8988T (cell line): ENCODE measurements at places on chromosomes 6 and 20.

DNA sequence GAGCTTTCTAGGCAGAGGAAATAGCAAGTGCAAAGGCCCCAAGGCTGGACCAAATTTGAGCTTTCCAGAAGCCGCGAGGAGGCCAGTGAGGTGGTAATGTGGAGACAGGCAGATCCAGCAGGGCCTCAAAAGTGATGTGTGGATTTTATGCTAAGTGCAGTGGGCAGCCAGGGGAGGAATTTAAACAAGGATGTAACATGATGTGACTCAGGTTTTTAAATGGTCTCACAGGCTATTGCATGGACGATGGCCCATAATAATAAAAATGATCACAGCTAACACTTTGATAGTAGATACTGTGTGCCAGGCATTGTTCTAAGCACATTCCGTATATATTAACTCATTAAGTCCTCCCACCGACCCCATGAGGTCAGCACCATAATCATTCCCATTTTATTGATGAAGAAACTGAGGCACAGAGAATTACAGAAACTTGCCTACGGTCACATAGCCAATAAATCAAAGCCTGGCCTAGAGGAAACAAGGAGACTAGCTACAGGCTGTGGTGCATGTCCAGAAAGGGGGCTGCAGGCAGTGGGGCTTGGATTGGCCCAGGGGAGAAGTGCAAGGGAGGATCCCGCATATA, 18.0 kb upstream of the PREX1 start:
- DNase-seq = no peak

GRCh38 chr6:88616380-88616779, 347.0 kb downstream of the RNGTT start:
- DNase-seq = no peak

- DNase-seq = no peak
Observed at GRCh38 chr20:60055740-60056139, 97.5 kb downstream of the CDH26 start.

DNA sequence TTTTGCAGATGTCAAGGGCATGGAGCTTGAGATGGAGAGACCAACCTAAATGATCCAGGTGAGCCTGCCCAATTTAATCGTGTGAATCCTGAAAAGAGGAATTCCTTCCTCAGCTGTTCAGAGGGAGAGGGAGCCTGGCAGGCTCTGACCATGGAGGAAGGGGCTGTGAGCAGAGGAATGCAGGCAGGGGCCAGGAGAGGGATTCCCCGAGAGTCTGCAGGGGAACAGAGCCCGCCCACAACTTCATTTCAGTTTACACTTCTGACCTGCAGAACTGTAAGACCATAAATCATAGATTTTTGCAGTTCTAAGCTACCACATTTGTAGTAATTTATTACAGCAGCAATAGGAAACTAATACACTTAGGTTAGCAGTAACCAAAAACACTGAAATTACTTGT, 164.1 kb downstream of the TBXT start:
- no peak for DNase-seq

DNA sequence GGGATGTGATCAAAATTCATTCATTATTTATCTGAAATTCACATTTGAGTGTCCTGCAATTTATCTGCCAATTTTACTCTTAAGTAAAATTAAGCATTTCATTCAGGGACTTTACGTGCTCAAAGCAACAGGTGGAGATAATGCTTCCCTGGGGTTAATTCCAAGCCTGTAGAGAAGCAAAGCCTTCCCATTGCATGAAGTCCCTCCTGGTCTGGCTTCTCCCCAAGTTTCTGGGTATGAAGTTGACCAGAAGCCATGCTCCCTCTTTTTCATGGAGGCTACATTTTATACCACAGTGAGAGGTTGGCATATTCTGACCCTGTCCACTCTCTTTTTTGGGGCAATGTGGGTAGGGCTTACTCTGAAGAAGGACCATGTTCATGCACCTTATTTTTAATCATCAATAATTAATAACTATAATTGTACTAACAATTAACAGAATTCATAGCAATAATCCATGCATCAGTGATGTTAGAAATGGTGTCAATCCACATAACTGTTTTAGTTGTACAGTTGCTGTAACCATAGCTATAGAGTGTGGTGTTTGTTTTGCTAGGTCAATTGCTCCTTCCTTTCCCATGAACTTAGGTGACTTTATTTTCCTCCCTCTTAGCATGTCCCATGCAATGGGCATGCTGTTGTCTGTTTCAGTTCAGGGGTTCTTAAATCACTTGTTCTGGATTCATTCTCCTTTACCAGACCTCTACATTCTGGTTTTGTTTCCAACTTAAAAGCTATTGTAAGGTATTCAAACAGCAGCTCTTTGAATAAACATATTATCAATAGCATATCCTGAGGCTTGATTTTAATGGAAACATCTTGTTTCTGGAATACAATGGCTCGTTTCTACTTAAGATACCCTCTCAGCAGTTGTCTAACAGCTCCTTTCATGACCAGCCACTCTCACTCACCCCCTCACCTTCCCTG, 1.5 kb downstream of the LAMA4 start:
- DNase-seq = no peak

DNA sequence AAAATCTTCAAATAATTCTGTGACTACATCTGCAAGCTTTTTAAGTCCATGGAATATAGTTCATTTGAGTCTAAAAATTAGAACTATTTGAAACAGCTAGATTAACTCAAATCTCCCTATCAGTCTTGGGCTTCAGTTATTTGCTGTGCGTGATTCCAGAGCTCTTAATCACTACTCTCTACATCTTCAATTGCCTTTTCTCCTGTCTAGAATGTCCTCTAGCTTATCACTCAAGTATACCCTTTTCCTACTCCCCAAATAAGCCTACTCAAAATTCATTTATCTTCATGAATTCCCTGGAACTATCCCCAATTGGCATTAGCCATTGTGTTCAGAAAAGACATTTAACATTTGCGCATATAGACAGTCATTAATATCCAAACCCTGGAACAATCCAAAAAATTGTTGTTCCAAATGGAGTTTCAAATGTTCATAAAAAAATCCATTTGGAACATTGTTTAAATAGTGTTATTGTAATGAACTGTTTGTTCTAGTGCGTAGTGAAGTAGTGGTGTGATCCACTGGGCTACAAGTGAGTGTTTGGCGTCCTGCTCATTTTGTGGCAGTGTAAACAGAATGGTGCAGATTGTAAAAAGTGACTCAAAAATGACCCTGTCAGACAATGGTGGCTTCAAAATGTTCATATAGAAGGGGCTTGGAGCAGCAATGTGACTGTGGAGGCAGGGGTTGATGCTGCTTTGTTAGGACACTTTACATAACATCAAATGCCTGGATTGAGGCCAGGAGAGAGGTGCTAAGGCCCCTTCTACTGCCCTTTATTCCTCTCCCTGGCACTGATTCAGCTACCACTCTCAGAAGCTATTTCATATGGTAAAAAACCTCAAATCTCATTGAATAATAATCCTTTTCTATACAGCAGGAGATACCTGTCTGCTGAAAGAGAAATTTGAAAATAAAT, 122.3 kb downstream of the KIF6 start:
- DNase-seq = no peak

DNA sequence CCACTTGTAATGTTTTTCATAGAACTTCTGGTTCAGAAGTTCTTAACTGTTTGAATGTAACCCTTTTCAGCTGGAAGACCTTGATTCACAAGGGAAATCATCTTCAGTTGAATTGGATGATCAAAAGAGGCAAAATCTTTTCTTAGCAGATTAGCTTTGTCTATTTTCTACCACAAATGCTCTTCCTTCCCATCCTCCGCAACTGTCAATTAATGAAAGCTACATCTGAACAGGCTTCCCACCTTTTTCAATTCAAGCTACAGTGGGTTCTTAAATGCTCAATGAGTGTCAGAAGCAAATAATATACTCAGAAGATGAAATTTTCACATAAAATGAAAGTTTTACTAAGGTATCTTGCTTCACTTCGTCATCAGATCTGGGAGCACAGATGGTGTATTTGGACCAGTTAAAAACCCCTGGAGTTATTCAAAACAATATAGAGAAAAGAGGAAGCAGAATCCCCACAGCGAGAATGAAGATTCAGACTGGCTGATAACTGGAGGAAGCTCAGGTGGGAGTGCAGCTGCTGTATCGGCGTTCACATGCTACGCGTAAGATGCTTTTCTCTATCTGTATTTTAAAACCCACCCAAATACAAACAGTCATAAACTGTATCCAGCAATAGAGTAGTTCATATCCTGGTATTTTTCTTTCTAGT, 19.4 kb downstream of the QRSL1 start:
- no peak for DNase-seq
